B cell (primary cell): ENCODE measurements at places on chromosomes 12 and 14. TPM values are rescaled to one million over a fixed set of nuclear protein-coding genes. Genes with fewer than 3 reads are reported as not detected.

ALG10B gene
- 4.4 and 5.2 TPM in 2 replicates for polyA plus RNA-seq

KCNA1 gene
- 0.01 TPM in 1 of 2 replicates, not detected in the other for polyA plus RNA-seq

GUCY2C gene
- polyA plus RNA-seq = 0.04 and 0.28 TPM in 2 replicates

IFI27L2 gene
- polyA plus RNA-seq = 33.2 and 57.4 TPM in 2 replicates

SLC4A8 gene
- 3.1 and 4.2 TPM in 2 replicates for polyA plus RNA-seq

KRT79 gene
- polyA plus RNA-seq = not detected in 2 replicates

PPFIA2 gene
- polyA plus RNA-seq = not detected in 2 replicates

FERMT2 gene
- polyA plus RNA-seq = 0.19 TPM in 1 of 2 replicates, not detected in the other

FOXJ2 gene
- 7.3 and 9.5 TPM in 2 replicates for polyA plus RNA-seq
